ENCODE measurements at places on chromosomes 3 and 15.

DNA sequence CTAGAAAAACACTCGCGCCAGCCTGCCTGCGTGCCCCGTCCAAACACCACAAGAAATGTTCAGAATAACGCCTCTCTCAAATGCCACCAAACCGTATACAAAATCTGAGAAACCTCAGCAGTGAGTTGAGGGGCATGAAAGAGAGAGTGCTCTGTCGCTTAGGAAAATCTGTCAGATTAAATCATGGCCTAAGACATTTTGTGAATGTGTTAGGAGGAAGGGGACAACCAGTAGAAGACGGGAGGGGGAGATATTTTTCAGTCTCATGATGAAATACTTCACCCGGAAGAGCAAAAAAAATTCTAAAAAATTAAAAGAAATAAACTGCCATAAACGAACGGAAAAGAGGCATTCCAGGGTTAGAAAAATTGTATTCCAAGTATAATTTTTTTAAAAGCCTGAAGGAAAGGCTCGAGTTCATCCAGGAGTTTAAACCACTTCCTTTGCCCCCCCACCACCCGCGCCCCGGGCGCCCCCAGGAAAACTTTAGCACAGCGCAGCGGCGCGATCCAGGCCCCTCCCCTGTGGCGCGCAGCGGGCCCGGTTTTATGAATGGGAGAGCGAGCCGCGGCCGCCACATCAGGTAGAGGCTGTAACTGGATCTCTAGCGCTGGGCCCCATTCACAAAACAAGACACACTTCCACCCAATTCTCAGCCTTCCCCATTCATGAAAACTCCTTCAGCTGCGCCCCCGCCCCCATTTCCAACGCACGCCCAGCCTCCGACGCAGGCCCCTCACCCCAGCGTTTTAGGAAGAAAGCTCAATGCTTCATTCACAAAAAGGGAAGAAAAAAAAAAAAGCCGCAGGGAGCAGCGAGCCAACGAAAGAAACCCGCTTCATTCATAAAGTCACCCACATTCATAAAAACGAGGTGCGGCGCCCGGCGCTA, 1.4 kb downstream of the ETV5 start:
- DNase-seq = peak; percentile 8

- no peak for DNase-seq
Measured at GRCh38 chr3:69082361-69082760, 2.2 kb upstream of the UBA3 start.

GRCh38 chr3:197820550-197821335, 29.7 kb downstream of the LRCH3 start:
- DNase-seq = no peak

DNA sequence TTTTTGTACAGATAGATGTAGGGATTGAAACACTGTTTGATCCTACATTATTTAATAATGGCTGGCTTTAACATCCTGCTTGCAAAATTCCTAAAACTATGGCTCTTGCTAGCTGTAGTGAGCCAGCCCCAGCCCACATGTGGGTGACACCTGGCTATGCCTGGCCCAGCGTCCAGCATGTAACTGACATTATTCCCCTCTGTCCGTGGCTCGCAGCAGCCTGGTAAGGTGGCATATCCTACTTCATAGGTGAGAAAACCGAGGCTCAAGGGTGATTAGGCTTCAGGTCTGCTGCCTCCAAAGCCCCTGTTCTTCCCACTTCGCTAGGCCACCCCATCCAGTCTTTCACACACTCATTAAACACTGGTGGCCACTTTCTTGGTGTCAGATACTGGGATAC, 1.6 kb downstream of the CALML4 start:
- DNase-seq = no peak

DNA sequence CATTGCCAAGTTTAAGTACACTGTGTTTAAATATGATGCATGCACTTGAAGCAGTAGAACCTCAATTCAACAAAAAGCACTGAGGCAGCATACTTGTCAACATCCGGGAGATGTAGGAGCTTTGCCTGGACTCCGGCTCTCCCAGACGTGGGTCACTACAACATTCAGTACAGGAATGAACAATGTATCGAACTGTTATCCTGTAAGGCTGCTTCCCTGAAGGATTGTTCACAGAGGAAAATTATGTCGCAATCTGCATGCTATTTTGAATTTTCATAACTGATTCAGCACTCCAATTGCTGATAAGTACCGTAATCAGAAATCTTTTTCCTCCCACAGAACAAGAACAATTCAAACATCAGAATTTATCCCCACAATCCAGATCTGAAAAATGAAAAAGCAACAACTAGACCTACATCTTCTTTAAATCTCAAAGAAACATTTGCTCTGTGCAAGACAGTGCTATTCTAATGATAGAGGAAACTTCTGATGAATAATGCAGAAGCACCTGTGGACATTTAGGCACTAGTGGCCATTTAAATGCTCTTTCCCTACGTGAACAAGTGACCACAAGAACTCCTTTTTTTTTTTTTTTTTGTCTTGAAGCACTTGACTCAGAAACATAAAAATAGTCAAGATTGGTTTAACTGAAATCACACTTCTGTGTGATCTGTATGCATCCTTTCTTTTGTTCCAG, 113.4 kb downstream of the PLCH1 start:
- DNase-seq = no peak

Measured in hematopoietic multipotent progenitor cell treated with erythropoietin and hydrocortisone succinate and interleukin-3 and kit ligand, for 15 days (in vitro differentiated cells).